ENCODE measurements at places on chromosomes 3 and 15. TPM values are rescaled to one million over a fixed set of nuclear protein-coding genes. Genes with fewer than 3 reads are reported as not detected.
A peak's percentile ranks its signal among the peaks of the same experiment; 100 is the strongest.

GOLGA6L2 gene
- not detected for total RNA-seq

UBAP1L gene
- 3.4 TPM for total RNA-seq

GP5 gene
- total RNA-seq, result not detected

BNC1 gene
- not detected for total RNA-seq

UBXN7 gene
- 11.2 TPM for total RNA-seq

DNA sequence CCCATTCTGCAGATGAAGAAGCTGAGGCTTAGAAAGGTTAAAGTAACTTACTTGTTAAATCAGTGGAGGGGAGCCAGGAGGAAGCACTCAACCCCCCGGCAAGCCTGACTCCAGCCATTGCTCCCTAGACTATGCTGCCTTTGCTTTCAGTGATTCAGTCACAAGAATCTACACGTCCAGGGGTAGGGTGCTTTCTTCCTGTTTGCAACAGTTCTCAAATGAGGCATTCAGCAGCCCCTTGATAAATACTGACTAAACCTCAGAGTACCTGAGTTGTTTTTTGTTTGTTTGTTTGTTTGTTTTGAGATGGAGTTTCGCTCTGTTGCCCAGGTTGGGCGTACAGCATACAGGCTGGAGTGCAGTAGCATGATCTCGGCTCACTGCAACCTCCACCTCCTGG lies 28.6 kb downstream of the MAGEF1 start:
- H3K27ac ChIP-seq, result no peak overlapping the region
- peaks cover 12% of the 10 kb centered on the region for H3K4me1 ChIP-seq
- DNase-seq, result no peak
- H3K4me3 ChIP-seq, result no peak overlapping the region

DNA sequence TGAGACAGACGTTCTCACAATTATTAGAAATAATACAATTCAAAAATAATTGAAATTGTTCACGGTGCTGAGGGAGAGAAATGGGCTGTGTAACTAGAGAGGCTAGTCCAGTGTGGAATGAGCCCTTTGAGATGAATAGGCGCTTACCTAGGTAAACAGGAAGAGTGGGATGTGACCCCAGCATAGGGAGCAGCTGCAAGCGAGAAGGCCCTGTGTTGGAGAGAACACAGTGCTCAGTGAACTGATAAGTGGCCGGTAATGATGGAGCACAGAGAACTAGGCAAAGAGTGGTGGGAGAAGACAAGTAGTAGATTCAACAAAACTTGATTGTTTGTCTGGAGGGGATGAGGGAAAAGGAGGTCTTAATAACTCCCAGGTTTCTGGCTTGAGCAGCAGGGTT lies 103.9 kb downstream of the HCN4 start:
- H3K36me3 ChIP-seq, result no peaks in the 10 kb centered on the region
- DNase-seq, result no peak
- H3K4me1 ChIP-seq, result no peaks in the 10 kb centered on the region
- H3K27me3 ChIP-seq, result no peaks in the 10 kb centered on the region

DNA sequence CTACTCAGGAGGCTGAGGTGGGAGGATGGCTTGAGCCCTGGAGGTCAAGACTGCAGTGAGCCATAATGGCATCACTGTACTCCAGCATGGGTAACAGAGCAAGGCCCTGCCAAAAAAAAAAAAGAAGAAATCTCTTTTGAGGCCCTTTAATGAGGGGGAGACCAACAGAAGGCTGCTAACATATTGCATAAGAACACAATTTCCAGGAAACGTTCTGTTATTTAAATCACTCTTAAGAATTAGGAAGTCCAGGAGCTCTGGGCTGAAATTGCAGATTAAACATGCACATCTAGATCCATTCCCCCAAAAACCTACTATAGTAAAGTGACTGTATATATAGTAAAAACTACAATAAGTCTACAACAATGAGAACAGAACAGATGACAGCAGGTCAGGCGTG lies 16.1 kb upstream of the BLM start:
- H3K27me3 ChIP-seq, result no peaks in the 10 kb centered on the region
- H3K36me3 ChIP-seq, result no peaks in the 10 kb centered on the region
- H3K27ac ChIP-seq, result no peak overlapping the region
- no peak overlapping the region for H3K4me3 ChIP-seq
- no peaks in the 10 kb centered on the region for H3K4me1 ChIP-seq
- DNase-seq, result no peak

DNA sequence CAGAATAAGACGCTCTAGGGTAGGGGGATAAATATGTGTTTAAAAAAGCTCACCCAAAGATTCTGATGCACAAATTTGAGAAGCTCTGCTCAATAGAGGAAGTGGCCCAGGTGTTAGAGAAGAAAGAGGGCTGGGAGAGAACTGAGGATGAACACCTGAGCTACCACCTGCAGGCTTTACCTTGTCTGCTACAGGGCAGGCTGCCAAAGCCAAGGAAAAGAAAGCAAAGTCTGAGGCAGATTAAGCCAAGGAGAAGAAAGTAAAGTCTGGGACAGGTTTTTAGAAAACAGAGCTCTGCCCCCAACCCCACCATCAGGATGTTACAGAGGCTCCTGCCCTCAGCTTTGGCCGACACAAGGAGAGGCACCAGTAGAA lies 92.9 kb downstream of the THRB start:
- H3K27me3 ChIP-seq, result no peaks in the 10 kb centered on the region
- peak overlapping the region; percentile 71 for H3K27ac ChIP-seq
- no peak overlapping the region for H3K4me3 ChIP-seq
- DNase-seq, result peak; percentile 79
- H3K4me1 ChIP-seq, result peaks cover 30% of the 10 kb centered on the region
- no peaks in the 10 kb centered on the region for H3K36me3 ChIP-seq

GRCh38 chr3:195746751-195747150 lies 26.0 kb downstream of the MUC20 start:
- no peak for DNase-seq
- H3K36me3 ChIP-seq, result no peaks in the 10 kb centered on the region
- no peak overlapping the region for H3K27ac ChIP-seq
- peaks cover 9% of the 10 kb centered on the region for H3K4me1 ChIP-seq
- no peak overlapping the region for H3K4me3 ChIP-seq

DNA sequence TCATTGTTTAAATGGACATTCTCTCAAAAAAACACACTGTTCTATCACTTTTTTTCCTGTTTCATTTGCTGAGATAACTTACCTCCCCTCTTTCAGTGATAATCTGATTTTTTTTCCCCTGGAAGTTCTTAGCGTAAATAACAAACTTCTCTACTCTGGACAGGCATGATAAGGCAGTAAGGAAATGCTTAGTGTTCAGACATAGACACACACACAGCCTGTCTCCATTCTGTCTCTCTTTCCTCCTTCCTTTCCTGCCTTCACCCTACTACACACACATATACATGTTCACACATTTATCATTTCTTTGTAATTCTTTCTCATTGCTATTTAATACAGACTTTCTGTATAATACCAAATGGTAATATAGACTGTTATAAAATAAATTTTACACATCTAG lies 470.8 kb upstream of the ROBO1 start:
- H3K4me3 ChIP-seq, result no peak overlapping the region
- no peak overlapping the region for H3K27ac ChIP-seq
- H3K36me3 ChIP-seq, result no peaks in the 10 kb centered on the region
- no peak for DNase-seq
- H3K4me1 ChIP-seq, result no peaks in the 10 kb centered on the region
- H3K27me3 ChIP-seq, result no peaks in the 10 kb centered on the region

GRCh38 chr3:181210275-181210674 lies 220.7 kb upstream of the DNAJC19 start:
- DNase-seq, result no peak
- no peak overlapping the region for H3K4me3 ChIP-seq
- H3K27me3 ChIP-seq, result no peaks in the 10 kb centered on the region
- H3K36me3 ChIP-seq, result no peaks in the 10 kb centered on the region
